ENCODE measurements at places on chromosomes 3 and 15. TPM values are rescaled to one million over a fixed set of nuclear protein-coding genes. Genes with fewer than 3 reads are reported as not detected.
A peak's percentile ranks its signal among the peaks of the same experiment; 100 is the strongest.

Gene CPN2
- total RNA-seq: not detected

DNA sequence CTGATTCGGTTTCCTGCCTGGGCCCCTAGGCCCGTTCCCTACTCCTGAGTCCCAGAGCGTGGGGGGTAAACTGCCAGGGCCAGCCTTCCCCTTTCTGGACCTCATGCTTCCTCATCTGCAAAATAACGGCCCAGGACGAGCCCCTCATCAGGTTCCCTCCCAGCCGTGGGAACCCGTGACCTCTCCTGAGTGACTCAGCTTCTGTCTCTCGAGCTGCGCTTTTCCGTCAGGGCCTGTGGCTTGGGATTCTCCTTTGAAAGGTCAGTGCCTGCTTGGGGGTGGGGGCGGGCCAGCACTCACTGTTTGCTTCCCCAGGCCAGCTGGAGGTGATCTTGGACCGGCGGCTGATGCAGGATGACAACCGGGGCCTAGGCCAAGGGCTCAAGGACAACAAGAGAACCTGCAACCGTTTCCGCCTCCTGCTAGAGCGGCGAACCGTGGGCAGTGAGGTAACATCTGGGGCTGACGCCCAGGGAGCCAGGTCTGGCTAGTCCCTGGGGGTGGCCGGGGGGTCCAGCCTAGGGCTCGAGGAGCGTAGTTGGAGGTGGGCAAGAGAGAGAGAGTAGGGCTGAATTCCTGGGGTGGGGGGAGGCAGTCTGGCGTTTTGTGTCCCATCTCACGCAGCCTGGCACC is 12.8 kb downstream of the MAN2A2 start:
- peak; percentile 70 for DNase-seq

Gene CYB561D2
- 10.1 TPM for total RNA-seq

GRCh38 chr3:108509263-108509662 is 1.1 kb downstream of the MYH15 start:
- DNase-seq: no peak

DNA sequence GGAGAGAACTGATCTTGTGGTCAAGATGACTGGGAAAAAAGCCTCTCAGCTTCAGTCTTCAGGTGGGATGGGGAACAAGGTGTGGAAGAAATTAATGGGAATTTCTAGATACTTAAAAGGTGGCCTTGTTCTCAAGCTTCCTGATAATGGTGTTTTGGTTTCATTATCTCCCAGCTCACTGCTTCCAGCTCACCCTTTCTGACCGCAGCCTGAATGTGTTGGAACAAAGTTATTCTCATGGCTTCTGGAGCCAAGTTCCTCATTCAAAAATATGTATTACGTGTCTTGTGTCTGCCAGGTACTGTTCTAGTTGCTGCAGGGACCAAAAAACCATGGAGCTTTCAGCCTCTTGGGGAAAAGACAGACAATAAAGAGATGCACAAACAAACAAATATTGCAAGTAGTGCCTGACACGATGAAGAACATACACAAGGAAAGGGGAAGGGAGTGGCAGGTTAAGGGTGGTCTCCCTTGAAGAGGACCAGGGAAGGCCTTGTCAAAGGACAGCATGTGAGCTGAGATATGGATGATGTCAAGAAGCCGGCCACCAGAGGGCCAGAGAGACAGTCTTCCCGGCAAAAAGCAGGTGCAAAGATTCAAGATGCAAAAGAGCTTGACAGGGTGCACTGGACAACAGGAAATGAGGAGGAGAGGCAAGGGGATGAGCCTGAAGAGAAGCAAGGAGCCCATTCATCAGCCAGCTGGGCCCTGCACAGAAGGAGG is 35.5 kb downstream of the ARRDC4 start:
- no peak for DNase-seq

DNA sequence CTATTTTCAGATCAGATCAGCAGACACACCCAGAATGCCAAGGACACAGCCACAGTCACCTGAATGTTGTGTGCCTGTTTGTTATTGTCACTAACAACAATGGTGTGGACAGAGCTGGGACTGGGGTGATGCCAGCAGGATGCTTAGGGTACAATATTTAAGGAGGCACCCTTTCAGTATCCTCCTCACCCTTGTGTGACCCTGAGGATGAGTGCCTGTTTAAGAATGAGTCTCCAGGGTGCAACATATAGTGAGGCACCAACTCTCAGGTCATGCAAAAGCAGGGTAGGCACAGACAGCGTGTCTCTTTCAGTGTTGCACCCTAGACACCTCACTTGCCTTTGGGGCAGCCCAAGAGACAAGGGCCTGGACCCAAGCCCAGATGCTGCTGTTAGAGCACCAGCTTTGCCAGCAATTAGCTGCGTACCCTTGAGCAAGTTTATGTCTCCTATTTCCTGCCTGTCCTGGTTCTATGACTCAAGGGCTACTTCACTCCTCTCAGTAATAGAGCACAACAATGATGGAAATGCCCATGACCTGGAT is 122.6 kb downstream of the AQP9 start:
- DNase-seq: no peak

Gene EOMES
- total RNA-seq: 0.98 TPM

DNA sequence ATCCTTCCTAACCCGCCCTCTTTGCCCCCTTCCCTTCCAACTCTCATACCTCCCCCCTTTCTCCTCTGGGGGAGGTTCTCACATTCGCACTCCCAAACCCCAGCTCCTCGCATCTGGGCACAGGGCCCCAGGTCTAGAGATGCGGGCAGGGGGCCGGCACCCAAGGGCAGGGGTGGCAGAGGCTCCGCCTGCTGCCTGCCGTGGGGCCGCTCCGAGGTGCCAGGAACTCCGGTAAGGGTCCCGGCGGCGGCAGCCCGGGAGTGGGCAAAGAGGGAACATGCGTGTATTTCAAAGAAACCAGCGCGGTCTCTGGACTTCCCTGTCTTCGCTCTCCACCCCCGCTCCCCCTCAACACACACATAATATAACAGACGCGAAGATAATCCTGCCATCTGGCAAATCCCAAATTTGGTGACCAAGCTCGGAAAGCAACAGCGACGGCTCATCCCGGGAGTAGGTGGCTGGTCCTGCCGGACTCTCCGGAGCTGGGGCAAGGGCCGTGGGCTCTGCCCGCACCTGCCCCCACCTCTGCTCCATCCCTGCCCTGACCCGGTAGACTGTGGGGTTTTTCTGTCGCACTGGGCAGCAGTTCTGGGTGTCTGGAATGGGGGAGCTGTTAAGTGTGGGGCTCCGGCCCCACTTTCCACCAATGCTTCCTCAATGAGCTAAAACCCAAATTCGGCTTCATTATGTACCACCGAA is 31.0 kb downstream of the NR2F2 start:
- peak; percentile 61 for DNase-seq

Gene ZBTB20
- 145 TPM for total RNA-seq

Gene ARIH2
- 88.9 TPM for total RNA-seq

DNA sequence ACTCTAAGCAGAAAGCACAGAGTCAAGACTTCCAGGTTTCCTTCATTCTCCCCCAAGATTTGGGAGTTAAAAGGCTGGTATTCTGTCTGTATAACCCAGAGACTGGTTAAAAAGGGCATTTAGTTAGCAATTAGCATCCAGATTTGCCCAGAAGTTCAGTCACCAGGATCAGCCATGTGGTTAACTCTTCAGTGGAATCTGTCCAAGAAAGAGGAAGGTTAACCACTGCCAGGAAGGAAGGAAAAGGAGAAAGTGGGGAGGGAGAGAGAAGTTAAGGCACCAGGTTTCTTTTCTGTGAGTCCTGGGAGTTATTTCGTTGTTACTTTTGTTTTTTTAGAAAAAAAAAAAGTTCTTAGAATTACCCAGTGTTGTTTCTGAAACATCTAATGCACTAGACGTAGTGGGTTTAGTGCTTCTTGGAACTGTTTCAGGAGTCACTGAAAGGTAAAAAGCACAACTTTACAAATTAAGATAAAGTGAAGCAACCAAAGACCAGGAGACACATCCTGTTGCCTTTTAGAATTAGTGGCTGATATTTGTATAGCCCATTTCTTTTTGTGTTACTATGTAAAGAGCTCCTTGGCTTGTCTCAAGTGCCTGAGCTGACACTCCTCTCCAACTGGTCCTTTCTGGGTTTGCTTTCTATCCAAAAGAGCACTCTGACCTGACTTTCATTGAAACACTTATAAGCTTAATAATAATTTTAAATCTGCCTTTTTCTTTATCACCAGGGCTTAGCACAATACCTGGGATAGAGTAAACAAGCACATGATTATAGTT is 128.6 kb downstream of the ABI3BP start:
- no peak for DNase-seq

DNA sequence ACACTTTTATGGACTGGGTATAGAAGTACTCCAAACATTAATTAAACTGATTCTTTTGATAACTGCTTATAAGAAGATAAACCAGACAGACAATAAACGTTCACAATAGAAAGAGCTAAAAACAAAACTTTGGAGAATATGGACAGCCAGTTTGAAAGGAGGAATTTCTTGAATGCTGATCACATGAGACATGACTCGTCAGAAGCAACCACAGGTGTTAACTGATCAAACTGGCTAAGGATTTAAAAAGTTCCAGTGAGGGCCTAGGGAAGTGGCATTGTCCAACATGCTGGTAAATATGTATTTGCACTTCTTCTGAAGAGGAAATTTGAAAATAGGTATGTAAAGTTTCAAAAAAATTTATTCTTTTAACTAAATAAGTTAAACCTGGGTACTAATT is 29.4 kb upstream of the AP3B2 start:
- DNase-seq: no peak

Gene RETNLB
- total RNA-seq: not detected

GRCh38 chr15:67947254-67948039 is 106.7 kb upstream of the PIAS1 start:
- DNase-seq: no peak

- DNase-seq: no peak
Measured at GRCh38 chr3:31039145-31039544, 144.7 kb upstream of the GADL1 start.

Gene ASB14
- not detected for total RNA-seq

- DNase-seq: no peak
Measured at GRCh38 chr3:149473357-149474249, 894 bp upstream of the TM4SF4 start.

- no peak for DNase-seq
Measured at GRCh38 chr3:97970956-97971620, 1.1 kb downstream of the RIOX2 start.

DNA sequence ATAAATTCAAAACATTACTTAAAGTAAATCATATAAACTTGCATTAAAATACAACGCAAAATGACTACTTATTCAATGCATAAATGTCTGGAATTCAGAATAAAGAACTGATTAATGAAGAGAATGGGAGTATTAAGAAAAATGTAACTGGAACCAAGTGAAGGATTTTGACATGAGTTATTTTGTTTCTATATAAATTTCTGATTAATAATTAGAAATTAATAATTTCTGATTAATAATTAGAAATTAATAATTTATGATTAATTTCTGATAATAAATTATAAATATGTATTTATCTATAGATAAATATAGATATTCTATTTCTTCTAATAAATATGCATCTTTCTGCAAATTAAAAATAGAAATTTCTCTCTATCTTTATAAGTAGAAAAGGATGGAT is 160.0 kb upstream of the STRIT1 start:
- no peak for DNase-seq

All from sciatic nerve (tissue), 2 donors.